ENCODE measurements at places on chromosomes 2 and 18.

DNA sequence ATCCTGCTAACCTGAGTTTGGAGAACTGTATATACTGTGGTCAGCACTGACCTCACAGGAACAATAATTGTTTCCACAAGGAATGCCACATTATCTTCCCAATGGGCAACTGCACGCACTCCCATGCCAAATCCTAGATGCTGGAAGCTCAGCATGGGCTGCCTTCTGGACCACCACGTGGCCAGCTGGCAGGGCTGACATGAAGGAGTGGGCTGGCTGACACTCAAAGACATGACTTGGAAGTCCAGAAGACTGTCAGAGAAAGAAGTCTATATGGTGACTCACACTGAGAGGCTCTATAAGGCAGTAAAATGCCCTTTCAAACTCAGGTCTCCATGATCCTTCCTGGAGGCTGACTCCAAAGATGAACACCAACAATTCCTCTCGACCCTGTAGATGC is 98.4 kb upstream of the RNF152 start:
- no peak for DNase-seq

DNA sequence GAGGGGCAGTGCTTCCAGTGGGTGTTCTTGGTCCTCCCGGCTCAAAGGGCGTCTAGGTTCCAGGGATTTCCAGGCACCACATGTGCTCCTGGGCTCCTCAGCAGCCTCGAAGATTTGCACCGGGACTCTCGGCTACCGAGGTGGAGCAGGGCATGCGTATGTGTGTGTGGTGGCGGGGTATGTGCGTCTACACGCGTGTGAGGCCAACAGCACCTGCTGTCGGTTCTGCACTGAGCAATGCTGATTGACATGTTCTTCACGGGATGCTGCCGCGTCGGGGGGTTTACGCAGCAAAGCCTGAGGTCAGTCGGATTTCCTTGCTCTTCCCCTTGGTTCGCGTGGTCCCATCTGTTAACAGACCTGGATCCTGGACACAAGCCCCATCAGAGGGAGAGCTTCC is 119.8 kb downstream of the NDUFA10 start:
- DNase-seq, result no peak

GRCh38 chr2:23241611-23242245 is 143.3 kb upstream of the KLHL29 start:
- no peak for DNase-seq

- no peak for DNase-seq
Observed at GRCh38 chr18:48867978-48868377, 82.8 kb downstream of the SMAD7 start.

- DNase-seq, result no peak
Observed at GRCh38 chr2:20303966-20304365, 46.7 kb downstream of the PUM2 start.

GRCh38 chr2:49971453-49971852 is 817.1 kb upstream of the FSHR start:
- DNase-seq, result no peak

DNA sequence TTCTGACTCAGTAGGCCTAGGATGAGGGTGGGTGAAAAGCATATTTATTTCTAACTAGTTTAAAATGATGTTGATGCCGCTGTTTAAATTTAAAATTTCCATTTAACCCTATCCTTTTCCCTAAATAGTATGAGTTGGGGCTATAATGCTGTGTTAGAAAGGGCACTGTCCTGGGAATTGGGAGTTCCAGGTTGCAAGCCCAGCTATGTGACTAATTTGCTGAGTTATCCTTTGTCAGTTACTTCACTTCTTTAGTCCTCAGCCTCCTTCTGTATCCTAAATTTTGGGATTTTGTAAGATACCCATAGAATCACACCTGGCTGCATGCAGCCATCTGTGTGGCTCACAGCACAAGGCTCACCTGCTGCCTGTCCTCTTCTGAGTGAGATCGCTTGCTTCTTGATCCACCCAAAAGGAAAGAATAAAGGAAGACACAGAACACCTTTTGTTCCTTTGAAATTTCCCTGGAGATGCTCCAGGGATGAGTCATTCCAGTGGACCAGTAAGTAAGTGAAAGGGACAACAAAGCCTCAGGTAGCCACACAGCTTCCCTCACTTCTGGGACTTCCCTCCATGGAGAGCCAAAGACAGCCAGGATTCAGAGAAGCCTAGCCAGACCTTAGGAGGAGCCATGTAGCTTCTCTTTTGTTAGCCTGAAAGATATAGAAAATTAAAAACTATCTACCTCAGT is 97.2 kb downstream of the DTNA start:
- no peak for DNase-seq

GRCh38 chr2:128637481-128638155 is 318.9 kb upstream of the HS6ST1 start:
- no peak for DNase-seq

- no peak for DNase-seq
Observed at GRCh38 chr2:111634995-111635538, 248.9 kb downstream of the ANAPC1 start.

- no peak for DNase-seq
Observed at GRCh38 chr2:162549081-162549480, 205.1 kb downstream of the GCA start.

DNA sequence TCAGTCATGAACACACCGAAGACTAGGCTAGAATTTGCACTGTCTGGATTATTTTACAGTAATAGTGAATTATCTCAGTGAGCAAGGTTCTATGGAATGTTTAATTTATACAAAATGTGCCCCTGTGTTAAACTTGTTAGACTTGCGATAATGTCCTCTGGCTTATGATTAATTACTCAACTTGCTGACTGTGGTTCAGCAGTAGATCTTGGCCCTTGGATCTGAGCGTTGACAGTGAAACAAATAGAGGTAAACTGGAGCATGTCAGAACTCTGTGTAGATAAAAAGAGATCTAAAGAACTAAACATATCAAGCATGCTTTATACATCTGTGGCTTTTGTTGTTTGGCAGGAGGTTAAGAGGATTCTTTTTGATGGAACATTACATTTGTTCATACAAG is 407.6 kb downstream of the DSEL start:
- no peak for DNase-seq

- no peak for DNase-seq
Observed at GRCh38 chr18:36446059-36446458, 148.5 kb downstream of the FHOD3 start.

DNA sequence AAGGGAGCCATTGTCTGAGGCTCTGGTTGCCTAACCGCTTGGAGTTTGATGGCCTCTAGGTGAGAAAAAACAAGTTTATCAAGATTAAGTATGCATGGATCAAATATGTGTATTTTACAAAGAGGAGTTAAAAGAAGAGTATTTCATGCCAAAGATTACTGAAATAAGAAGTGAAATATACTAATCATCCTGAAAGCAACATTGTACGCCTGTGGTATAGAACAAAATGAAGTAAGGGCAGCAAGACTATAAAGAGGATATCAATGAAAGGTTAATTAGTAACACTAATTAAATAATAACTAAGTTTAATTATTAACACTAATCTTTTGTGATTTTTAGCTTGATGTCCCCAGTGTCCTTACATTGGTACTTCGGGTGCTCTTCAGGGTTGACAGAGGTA is 276.7 kb downstream of the CALCRL start:
- DNase-seq, result no peak
